ENCODE measurements at places on chromosomes 1 and 21. TPM values are rescaled to one million over a fixed set of nuclear protein-coding genes. Genes with fewer than 3 reads are reported as not detected.

DNA sequence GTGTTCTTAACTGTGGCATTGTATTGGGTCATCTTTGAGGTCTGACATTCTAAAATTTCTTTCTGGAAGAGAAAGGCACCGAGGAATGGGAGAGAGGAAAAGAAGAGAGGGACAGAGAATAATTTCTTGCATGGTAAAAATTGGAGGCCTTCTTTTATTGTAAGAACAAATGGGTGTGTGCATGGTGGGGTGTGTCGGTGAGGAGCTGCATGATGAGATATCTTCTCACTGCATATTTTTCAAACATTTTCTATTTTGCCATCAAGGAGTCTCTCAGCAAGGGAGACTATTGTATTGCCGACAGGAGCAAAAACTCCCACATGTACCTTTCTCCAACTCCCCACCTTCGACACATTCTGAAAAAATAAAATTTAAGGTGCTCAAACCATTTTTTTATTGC is 6.5 kb upstream of the CTSE start:
- no peak for DNase-seq

GRCh38 chr1:235996048-235996785 is 68.7 kb downstream of the NID1 start:
- no peak for DNase-seq

DNA sequence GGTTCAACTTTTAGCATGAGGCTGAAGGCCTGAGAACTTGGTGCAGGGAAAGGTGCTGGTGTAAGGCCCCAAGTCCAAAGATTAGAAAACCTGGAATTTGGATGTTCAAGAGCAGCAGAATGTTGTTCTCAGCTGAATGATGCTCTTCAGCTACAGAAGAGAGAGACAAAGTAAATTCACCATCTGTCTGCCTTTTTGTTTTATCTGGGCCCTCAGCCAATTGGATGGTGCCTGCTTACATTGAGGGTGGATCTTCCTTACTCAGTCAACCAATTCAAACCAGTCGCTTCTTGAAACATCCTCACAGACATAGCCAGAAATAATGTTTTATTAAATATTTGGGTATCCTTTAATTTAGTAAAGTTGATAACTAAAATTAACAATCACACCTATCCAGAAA is 748.2 kb upstream of the ADAMTS5 start:
- DNase-seq = no peak

- no peak for DNase-seq
Measured at GRCh38 chr1:17572264-17572985, 32.9 kb downstream of the ARHGEF10L start.

DNA sequence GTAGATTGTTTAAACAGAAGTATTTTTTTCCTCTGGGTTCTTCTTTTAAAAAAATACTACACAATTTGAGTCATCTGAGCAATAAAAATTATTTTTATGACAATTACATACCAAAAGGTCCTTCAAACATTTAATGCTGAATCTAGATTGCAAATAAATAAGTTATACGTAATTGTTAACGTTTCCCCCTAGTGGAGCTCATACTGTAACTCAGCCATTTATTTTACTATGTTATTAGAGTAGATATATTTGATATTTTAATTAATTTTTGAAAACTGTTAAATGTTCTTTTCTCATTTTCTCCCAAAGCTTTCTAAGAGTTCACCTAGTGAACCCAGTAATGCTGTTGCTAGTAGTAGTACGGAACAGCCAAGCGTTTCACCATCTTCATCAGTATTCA is 33.5 kb downstream of the ZMYM1 start:
- DNase-seq = no peak

DNA sequence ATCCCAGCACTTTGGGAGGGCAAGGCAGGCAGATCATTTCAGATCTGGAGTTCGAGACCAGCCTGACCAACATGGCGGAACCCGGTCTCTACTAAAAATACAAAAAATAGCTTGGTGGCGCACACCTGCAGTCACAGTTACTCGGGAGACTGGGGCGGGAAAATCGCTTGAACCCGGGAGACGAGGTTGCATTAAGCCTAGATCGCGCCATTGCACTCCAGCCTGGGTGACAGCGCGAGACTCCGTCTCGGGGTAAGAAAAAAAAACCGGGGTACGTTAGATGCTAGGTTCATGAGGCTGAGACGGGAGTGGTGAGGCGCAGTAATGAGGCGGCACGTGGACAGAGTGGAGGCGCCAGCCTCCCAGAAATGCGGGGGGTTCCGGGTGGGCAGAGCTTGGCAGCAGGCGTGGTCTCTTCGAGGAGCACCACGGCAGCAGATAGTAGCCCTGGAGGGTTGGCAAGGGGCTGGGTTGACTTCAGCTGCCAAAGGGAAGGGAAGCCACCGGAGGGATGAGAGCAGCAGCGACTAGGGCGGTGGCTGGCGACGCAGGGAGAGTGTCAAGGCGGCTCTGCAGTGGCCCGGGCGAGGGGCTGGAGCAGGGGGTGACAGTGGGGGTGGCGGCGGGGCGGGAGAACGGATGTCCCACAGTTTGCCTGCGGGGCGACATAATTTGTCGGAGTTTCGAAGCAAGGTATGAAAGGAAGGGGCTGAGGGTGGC is 832 bp downstream of the MRPL20 start:
- DNase-seq = no peak

- DNase-seq = no peak
Measured at GRCh38 chr1:40414331-40414730, 35.9 kb upstream of the ZFP69B start.

The SPATA6 gene
- total RNA-seq = 11.3 TPM

GRCh38 chr1:65114322-65114721 is 33.7 kb upstream of the AK4 start:
- no peak for DNase-seq
